Panc1 (cell line): ENCODE measurements at places on chromosomes 3 and 15. TPM values are rescaled to one million over a fixed set of nuclear protein-coding genes. Genes with fewer than 3 reads are reported as not detected.
A peak's percentile ranks its signal among the peaks of the same experiment; 100 is the strongest.

The CFAP91 gene
- total RNA-seq = 0.90 TPM

The CTSH gene
- 178 TPM for total RNA-seq

The AMOTL2 gene
- total RNA-seq = 146 TPM

The CFAP92 gene
- 0.18 TPM for total RNA-seq

DNA sequence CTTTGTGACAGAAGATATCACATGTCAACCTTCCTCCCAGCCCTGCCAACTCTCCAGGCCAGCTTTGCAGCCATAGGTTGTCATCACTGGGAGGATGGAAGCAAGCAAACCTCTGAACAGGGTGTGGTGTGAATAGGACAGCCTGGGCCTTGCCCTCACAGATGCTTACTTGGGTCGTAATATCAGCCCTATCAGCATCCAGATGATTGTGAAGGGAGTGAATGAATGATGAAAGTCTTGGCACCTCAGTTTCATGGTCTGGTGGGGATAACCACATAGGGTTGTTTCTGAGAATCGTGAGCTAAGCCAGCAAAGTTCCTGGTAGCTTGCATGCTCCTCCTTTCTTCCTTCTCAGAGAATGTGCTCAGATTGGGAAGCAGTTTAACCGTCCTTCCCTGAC lies 55.1 kb upstream of the POLR2M start:
- no peaks in the 10 kb centered on the region for H3K27me3 ChIP-seq
- no peaks in the 10 kb centered on the region for H3K4me1 ChIP-seq
- H3K36me3 ChIP-seq = no peaks in the 10 kb centered on the region
- no peak overlapping the region for H3K4me3 ChIP-seq
- no peak overlapping the region for H3K27ac ChIP-seq
- DNase-seq = no peak

DNA sequence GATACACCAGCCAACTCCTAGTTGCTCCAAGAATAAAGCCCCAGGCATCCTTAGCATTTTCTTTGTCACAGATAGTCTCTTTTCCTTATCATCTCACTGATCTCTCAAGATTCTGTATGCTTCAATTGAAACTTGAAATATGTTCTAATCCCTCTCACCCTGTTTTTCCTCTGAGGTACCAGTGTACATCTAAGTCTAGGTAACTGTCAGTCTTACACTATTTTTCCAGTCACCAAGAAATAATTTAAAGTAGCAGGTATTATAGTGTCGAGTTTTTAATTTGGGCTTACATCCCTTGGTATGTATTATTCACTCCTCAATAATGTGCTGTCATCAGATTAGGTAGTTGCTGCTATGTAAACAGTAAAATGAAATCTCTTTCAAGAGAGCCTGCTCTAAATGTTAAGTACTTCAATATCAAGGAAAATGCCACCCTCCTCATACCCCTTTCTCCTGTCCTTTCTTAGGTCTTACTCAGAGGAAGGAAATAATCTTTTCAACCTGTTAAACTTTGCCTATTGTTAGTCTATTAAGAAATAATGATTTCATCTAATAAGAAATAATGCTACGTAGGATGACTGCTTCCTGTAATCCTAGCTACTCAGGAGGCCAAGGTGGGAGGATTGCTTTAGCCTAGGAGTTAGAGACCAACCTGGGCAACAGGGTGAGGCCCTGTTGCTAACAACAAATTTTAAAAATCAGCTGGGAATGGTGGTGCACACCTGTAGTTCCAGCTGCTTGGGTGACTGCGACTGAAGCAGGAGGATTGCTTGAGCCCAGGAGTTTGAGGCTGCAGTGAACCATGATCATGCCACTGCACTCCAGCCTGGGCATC lies 39.8 kb downstream of the TSC22D2 start:
- peaks cover 60% of the 10 kb centered on the region for H3K4me1 ChIP-seq
- no peak overlapping the region for H3K4me3 ChIP-seq
- peaks cover 4% of the 10 kb centered on the region; the same call in 1 of the 2 replicates for H3K36me3 ChIP-seq
- peak; percentile 38 for DNase-seq

- H3K27me3 ChIP-seq = no peaks in the 10 kb centered on the region
- DNase-seq = no peak
- H3K4me1 ChIP-seq = peaks cover 4% of the 10 kb centered on the region; the same call in 1 of the 2 replicates
- H3K36me3 ChIP-seq = no peaks in the 10 kb centered on the region; the same call in 1 of the 2 replicates
Measured at GRCh38 chr3:141235661-141236171, 4.1 kb downstream of the PXYLP1 start.

GRCh38 chr3:30476368-30477084 lies 129.9 kb upstream of the TGFBR2 start:
- no peaks in the 10 kb centered on the region for H3K36me3 ChIP-seq
- H3K27me3 ChIP-seq = no peaks in the 10 kb centered on the region
- peak overlapping the region; percentile 70; the same call in 1 of the 2 replicates for H3K27ac ChIP-seq
- DNase-seq = peak; percentile 74
